ENCODE measurements at places on chromosomes 11 and 22.

- DNase-seq, result no peak
Measured at GRCh38 chr11:9193316-9193715, 71.8 kb downstream of the DENND5A start.

- no peak for DNase-seq
Measured at GRCh38 chr22:28953403-28953802, 70.0 kb downstream of the ZNRF3 start.

- no peak for DNase-seq
Measured at GRCh38 chr11:5528495-5528894, 12.0 kb upstream of the UBQLNL start.

DNA sequence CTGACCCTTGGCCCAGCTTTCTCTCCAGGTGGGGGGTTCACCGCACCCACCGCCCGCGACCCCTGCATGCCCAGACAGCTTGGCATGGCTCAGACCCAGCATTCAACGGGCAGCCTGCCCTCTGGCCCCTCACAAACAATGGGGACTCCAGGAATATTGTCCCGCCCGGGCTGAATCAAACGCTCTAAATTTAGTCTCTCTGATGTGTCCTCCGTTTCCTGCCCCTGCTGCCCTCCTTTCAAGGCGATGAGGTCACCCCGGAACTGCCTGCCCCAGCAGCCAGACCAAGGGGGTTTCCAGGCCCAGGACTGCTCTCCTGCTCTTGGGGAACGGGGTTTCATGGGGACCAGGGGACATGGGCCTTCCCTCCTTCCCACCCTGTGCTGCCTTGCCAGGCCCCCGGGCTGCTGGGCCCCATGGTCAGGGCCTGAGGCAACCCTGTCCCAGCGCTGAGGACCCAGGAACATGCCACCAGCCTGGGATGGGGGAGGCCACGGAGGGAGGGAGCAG lies 10.1 kb upstream of the PDGFB start:
- DNase-seq, result no peak

DNA sequence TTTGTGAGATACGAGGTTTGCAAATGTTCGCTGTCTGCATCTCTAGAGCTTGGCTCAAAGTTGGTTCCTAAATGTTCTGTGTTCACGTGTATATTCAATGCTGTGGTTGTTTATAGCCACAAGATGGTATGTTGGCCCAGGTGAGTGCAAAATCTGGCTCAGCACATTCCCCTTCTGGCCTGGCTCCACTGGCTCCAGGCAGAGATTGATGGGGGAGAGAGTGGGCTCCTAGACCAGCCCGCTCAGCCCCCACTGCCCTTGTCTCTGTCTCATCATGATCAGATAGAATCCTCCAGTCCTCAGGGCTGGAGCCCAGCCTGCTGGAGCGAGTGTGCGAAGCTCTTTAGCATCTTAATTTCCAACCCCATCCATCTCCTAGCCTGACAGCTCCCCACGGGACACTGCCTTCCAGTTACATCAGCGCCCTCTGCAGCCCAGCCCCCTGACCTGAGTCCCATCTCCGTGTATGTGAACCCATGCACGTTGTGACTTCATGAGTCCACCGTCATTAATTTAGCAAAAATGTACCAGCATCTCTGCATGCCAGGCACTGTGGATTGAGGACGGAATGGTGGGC lies 2.0 kb downstream of the P2RX3 start:
- no peak for DNase-seq

DNA sequence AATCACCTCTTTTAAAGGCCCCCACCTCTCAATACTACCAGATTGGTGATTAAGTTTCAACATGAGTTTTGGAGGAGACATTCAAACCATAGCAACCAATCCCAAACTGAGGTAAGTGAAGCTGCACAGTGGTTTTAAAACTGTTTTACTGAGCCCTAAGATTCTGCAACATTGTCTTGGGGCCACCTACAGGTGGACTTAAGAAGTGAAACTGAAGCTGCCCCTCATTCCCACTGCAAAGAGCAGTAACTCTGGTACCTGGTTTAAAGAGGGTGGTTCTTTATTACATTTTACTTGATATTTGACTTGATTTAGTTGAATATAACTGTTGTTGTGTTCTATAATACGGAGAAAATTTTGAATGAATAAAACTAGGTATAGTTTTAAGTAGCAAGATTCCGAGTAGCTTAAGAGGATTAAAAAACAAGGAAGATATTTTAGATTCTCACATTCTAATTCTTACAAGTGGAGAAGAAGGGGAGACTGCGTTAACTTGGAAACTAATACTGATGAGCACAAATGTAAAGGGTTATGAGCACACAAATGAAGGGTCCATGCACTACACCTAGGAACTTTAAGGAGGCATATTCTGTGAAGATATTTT lies 26.7 kb downstream of the SYT9 start:
- DNase-seq, result no peak

GRCh38 chr11:20036626-20037335 lies 123.5 kb downstream of the DBX1 start:
- DNase-seq, result no peak

- DNase-seq, result no peak
Measured at GRCh38 chr11:36427079-36427478, 83.0 kb downstream of the TRAF6 start.

- DNase-seq, result no peak
Measured at GRCh38 chr22:37669586-37669985, 5.8 kb upstream of the LGALS1 start.

DNA sequence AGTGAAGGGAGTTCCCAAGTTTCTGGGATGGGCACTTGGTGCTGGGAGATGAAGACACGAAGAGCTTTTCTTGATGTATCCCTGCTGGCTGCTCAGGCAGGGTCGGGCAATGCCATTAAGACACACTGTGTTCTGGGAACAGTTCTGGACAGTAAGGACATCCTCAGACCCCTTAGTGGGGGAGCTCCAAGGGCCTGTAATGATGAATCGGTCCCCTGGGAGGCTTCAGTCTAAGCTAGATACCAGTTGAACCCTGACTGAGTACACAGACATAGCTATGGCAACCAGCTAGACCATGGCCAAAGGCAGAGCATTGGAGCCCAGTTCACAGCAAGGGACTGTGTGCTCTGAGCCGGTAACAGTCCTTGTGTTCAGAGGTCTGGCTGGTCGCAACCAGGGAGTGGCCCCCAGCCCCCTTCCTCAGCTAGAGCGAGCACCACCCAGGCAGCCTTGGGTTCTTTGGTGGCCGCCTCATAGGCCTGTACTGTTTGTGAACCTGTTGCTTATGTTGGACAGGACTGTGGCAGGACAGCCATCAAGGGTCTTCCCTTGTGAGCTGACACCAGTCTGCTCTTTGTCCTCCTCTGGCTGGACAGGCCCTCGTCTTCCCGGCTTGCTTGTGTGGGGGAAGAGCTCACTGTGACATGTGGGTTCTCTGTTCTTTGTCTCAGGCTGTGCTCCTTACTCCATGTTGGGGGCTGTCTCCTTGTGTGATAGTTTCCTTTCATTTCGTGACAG lies 25.0 kb downstream of the MED15 start:
- DNase-seq, result peak; percentile 49

DNA sequence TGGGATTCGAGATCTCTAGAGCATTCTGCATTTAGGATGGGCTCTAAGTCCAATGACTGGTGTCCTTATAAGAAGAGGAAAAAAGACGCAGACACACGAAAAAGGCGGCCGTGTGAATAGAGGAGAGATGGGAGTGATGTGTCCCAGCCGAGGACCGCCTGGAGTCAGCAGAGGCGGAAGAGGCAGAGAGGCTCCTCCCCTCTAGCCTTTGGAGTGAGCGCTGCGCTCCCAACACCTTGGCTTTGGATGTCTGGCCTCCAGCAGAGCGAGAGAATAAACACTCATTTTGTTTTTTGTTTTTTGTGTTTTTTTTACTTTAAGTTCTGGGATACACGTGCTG lies 83.0 kb upstream of the RTL6 start:
- peak; percentile 42 for DNase-seq

GRCh38 chr22:23115369-23115768 lies 26.4 kb downstream of the RSPH14 start:
- DNase-seq, result no peak

DNA sequence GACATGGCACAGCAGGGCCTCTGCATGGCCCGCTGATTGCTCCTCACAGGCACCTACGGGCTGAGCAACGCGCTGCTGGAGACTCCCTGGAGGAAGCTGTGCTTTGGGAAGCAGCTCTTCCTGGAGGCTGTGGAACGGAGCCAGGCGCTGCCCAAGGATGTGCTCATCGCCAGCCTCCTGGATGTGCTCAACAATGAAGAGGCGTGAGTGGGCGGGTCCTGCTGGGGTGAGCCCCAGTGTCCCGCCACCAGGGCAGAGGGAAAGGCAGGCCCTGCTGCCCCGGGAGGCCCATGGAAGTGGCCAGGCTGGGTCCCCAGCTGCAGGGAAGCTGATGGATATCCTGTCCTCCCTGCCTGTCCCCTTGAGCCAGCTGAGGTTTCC lies 18.6 kb upstream of the DGCR8 start:
- no peak for DNase-seq

- DNase-seq, result no peak
Measured at GRCh38 chr11:83951521-83951920, 665.4 kb upstream of the CCDC90B start.

GRCh38 chr11:117205211-117205818 lies 6.1 kb downstream of the TAGLN start:
- DNase-seq, result no peak

DNA sequence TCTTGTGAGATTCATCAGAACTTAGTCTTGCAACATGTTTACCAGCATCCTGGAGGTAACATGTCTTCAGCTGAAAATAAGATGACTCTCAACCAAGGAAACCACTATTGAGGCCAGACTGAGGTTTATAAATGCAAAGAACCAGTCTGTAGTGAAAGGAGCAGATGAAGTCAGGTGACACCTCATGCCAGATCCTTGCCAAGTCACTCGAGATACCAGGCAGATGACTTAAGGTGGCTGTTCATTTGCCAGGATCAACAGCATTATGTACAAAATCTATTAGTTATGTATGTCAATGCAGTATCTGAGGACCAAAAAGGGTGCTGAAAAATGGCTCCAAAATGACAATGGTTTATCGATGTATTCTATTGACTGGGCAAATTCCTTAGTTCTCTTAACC lies 100.0 kb upstream of the SOX6 start:
- DNase-seq, result no peak

GRCh38 chr22:20857247-20857643 lies 1.4 kb downstream of the PI4KA start:
- DNase-seq, result no peak

DNA sequence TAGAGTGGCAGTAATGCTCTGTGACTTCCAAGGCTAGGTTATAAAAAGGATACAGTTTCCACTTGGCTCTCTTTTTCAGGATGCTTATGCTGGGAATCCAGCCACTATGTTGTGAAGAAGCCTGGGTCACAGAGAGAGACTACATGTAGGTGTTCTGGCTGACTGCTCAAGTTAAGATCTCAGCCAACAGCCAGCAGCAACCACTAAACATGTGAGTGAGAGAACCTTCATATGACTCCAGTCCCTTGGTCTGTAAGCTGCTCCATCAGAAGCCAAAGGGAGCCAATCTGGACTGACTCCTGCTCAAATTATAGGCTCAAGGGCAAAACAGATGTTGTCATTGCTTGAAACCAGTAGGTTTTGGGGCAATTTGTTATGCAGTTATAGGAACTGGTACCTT lies 162.7 kb downstream of the MAML2 start:
- DNase-seq, result no peak

- no peak for DNase-seq
Measured at GRCh38 chr11:108221911-108222573, 396 bp downstream of the NPAT start.

DNA sequence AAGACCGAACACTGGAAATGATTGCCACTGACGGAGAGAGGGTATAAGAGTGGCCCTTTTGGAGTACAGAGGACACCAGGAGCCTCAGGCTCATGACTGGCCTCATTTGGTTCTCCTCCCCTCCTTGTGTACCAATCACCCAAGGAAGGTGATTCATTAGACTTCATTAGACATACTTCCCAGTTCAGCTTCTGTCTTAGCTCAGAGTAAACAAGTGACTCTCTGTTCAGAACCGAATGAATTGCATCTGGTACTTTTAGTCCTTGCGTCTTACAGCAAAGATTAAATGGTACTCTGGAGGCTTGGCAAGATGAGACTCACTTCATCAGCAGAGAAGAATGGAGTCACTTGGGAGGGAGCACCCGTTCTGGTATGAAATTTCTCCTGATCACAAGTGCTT lies 75.2 kb downstream of the ZNRF3 start:
- no peak for DNase-seq

DNA sequence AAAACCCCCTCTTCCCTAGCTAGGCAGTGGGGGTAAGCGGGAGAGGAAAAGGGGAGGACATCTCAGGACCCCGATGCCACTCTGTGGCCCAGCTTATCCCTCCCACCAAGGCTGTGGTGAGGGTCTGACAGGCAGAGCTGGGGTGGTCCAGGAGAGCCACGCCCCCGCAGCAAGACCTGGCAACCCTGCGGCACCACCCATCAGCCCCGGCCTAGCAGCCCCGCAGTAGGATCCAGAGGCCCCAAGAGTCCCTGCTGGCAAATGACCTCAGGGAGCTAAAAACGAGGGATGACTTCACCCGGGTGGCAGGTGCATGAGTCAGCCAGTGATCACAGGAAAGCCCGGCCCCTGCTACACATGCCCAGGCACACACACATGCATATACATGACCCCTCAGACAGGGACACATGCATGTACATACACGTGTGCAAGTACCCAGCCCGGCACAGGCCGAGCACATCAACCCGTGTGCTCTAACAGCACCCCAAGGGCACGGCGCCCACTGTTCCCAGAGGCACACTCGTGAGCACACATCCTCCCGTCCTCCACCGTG lies 32.3 kb downstream of the ARVCF start:
- DNase-seq, result no peak

DNA sequence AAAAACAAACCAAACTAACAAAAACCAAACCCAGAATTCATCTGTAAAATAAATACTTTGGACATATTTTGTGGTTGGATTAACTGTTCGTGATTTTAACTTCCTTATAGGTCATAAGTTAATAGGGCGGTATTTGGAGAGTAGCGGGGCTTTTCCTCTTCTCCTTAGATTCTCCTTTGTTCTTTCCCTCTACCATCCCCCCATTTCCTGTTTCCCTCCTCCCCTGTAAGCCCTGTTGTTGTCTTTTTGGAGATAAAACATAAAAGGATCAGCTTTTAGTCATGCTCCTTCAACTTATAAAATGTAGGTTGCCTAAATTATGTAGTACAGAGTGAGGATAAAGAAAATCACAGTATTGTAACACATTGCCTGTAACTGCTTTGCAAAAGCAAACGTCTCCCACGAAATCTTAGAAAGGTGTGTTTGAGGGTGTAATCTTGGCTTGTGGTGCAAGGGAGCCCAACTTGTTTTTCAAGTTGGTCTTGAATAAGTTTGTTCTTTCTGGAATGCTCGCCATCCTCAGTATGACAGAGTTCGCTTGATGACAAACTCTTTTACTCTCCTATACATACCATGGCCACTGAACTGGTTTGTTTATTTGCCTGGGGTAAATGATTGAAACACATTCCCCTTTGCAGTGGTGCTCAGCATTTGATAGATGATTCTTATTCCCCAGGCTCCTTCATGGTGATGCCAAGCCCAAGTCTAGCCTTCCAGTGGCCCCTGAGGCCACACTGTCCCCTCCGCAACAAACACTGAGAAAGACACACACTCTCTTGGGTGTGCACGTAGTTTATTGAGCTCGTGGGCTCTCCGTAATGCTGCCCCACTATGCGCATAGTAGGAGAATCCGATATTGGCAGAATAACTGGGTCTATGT lies 49.4 kb downstream of the TEAD1 start:
- no peak for DNase-seq

- no peak for DNase-seq
Measured at GRCh38 chr11:90288212-90288821, 65.5 kb upstream of the CHORDC1 start.

- no peak for DNase-seq
Measured at GRCh38 chr22:25045159-25045558, 92.6 kb downstream of the KIAA1671 start.

All from sciatic nerve (tissue), 2 donors.